Stimulated activated CD4-positive, alpha-beta T cell treated with anti-CD3 and anti-CD28 coated beads, Interleukin-2, amount 100 ng/mL, for 24 hours (primary cell): ENCODE measurements at places on chromosomes 1 and 21.

GRCh38 chr21:41548781-41549180, 40.8 kb upstream of the TMPRSS2 start:
- no peak for DNase-seq

DNA sequence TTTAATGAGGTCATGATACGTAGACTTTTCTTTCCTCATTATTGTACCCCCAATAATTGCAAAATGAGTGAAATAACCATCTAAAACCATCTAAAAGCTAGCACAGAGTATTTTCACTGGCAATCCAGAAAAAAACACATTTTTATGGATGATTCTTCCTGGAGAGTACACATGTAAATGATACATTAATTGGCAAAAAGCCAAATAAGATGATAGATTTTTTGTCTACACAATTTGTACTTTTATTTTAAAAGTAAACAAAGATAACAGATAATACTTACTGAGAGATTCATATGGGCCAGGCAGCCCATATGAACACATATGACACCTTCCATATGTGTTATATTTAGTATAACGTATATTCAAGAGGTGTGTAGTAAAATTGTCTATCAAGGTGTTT, 2.5 kb upstream of the KRTAP19-7 start:
- DNase-seq: no peak

- DNase-seq: peak; percentile 90
Measured at GRCh38 chr1:35930593-35931445, at the start of gene AGO3. TSS of gene AGO3 (plus strand) at chr1:35931105. CDS start at chr1:35931427, 322 bp downstream.

GRCh38 chr1:100582943-100583342, 45.0 kb downstream of the GPR88 start:
- DNase-seq: no peak

GRCh38 chr1:246147524-246148461, 359.3 kb downstream of the SMYD3 start:
- DNase-seq: no peak

DNA sequence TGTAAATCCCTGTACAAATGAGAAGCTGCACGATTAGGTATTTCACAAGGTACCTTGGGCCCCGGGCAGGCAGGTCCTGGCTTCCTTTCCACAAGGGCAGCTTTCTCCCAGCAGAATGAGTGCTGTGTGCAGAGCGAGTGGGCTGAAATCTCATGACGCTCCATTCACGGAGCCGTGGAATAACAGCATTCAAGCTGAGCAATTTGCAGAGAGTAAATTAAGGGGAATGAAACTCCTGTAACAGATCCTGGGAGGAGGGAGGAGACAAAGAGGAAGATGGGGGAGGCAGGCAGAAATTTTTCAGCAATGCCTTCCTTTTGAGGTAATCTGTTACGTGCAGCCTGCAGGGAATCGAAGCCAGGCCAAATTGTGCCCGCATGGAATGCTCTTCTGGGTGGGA, 239.9 kb downstream of the TNR start:
- DNase-seq: no peak

GRCh38 chr1:68049941-68050878, at the start of gene DIRAS3:
TSS of gene DIRAS3 (minus strand) at chr1:68050627. CDS start at chr1:68047297, 3,330 bp downstream.
- no peak for DNase-seq

DNA sequence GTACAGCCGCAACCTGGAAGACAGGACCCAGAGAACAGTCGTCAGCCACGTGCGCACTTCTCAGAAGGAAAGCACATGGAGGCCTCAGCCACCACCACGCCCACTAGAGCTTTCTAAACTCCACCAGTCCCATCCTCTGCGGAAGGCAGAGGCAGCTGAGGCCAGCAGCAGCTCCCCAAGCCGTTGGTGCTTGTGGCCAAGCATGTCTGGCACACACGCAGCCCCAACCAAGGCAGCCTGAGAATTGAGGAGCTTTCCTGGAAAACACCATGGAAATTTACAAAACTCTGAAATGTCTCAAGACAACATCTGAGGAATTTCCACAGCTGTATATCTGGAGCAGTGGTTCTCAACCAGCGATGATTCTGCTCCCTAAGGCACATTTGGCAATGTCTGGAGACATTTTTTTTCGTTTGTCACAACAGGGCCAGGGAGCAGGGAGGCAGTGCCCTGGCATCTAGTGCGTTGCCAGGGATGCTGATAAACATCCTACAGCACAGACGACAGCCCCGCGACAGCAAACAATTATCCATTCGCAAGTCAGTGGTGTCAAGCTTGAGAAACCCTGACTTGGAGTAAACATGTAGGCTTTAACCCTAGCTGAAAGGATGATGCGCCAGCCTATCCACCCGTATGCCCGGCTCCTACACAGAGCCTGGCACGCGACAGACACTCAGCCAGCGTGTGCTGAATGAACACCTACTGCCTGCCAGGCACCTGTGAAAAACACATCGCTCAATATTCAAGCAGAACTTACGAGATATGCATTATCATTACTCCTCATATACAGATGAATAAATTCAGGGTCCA, 24.7 kb downstream of the NPHP4 start:
- no peak for DNase-seq

DNA sequence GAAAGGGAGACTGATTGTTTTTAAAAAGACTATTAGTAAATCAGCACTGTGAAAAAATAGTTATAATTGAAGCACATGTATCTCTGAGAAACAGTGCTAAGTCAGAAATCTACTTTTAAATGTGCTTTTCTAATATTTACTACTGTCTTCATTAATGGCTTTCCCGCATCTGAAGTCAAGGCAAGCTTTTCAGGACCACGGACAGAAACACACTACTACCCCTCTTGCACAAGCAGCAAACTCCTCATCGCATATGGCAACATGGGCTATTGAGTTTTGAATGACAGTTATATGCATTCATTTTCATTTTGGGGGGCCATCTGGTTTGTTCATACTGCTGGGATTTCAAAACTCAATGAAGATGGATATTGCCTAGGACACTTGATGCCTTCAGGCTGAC, 433.4 kb upstream of the CAMK1G start:
- no peak for DNase-seq
